NCI-H2227 treated with DMSO at 0.1 percent for 48 hours (cell line): ENCODE measurements at places on chromosomes 13 and 19.
A peak's percentile ranks its signal among the peaks of the same experiment; 100 is the strongest.

DNA sequence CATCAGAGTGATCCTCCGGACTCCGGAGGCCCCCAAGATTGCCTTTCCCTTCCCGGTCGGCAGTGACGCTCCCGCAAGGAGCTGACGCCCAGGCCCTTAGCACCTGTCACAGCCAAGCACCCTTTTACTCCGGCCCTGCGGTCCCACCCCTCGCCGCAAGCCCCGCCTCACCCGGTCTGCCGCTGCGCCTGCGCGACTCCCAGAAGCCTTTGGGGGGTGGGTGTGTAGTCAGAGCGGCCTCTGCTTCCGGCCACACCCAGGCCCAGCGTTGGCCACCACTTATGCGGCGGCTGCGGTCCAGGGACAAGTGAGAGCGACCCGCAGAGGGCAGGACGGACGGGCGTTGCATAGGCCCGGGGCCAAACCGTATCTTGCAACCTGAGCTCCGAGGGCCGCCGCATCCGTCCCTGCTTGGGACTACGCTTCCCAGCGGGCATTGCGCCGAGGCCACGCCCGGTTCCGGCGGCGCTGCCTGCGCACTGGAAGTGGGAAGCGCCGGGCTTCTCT is 441 bp upstream of the ZFP28 start:
- peak; percentile 100 for DNase-seq

- DNase-seq, result no peak
Measured at GRCh38 chr19:50703915-50704796, 15.4 kb downstream of the SHANK1 start.

GRCh38 chr19:30150626-30151025 is 208.6 kb downstream of the URI1 start:
- DNase-seq, result no peak

DNA sequence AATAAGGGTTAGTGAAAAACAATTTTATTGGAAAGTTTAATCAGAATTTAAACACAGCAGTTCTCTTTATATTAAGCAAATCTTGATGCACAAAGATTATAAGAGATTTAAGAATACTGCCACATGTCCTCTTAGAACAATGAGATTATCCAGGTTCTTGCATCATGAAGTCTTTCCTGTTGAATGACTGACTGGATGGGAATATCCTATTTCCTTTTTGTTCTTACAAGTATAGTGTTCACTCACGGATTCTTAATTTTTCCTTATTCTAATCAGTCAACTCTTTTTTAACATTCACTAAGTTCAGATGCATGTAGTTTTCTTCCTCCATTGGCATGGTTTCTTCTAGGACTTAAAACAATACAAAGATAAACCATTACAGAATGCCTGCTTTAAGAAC is 10.1 kb downstream of the URI1 start:
- no peak for DNase-seq

DNA sequence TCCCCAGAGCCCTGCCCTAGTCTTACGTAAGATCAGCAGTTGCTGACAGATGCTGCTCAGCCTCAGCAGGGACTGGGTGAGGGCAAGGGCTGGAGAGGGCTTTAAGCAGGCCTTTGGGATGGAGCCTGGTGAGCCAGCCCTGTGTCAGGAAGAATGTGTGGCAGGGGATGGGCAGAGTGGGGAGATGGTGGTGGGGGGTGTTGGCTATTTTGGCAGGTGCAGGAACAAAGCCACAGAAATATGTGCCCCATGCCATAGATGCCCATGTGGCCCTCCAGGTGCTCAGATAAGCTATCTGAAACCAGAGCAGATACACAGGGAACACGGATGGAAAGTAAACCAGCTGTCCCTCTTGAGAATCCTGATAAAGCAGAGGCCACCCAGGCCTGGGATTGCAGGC is 1325.0 kb downstream of the UQCRFS1 start:
- no peak for DNase-seq

DNA sequence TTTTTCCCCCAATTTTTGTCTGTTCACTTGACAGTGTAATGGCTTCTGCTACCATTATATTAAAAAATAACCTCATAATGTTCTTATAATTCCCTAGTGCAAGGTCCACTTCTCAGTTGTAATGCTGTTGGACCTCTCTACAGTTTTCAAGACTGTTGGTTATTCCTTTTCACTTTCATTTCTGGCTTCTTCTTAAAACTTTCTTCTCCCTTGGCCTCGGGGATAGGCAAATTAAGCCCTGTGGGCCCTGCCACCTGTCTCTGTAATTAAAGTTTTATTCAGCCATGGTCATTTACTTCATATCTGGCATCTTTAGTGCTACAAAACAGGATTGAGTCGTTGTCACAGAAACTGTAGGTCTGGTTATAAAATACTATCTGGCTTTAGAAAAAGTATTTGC is 313.5 kb downstream of the KLF12 start:
- no peak for DNase-seq
